ENCODE measurements at places on chromosomes 3 and 15.

- DNase-seq = no peak
Observed at GRCh38 chr15:84911879-84912660, 27.6 kb downstream of the SLC28A1 start.

- no peak for DNase-seq
Observed at GRCh38 chr15:52158084-52158765, 33.0 kb downstream of the GNB5 start.

DNA sequence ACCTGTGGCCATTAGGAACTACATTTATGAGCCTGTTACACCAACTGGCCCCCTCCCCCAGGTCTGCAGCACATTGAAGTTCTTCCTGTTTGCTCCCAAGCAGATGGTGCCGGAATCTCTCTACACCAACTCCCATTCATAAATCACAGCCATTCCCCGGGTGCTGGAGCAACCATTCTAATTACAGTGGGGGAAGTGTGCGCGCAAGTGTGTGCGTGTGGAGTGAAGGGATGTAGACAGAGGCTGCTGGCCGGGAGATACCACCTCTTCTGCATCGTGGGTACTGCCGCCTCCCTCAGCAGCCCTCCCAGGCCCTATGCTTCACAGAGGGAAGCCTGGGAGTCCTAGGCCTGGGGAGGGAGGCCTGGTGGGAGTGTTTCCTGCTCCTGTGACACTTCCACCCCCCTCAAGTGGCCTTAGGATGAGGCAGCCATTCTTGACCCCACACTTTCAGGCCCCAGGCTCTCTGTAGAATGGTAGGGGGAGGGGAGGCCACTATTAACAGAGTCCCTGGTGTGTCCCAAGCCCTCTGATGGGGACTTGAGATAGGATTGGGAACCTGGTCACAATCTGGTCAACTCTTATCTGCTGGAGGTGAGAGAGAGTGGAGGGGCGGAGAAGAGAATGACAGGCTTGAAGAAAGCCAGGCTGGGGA, 69.1 kb downstream of the MAGEF1 start:
- no peak for DNase-seq

- DNase-seq = no peak
Observed at GRCh38 chr3:50633230-50633790, 16.4 kb downstream of the MAPKAPK3 start.

GRCh38 chr15:52021892-52022540, 3.0 kb downstream of the MAPK6 start:
- DNase-seq = no peak

GRCh38 chr3:60290122-60290492, 961.1 kb downstream of the FHIT start:
- DNase-seq = no peak

DNA sequence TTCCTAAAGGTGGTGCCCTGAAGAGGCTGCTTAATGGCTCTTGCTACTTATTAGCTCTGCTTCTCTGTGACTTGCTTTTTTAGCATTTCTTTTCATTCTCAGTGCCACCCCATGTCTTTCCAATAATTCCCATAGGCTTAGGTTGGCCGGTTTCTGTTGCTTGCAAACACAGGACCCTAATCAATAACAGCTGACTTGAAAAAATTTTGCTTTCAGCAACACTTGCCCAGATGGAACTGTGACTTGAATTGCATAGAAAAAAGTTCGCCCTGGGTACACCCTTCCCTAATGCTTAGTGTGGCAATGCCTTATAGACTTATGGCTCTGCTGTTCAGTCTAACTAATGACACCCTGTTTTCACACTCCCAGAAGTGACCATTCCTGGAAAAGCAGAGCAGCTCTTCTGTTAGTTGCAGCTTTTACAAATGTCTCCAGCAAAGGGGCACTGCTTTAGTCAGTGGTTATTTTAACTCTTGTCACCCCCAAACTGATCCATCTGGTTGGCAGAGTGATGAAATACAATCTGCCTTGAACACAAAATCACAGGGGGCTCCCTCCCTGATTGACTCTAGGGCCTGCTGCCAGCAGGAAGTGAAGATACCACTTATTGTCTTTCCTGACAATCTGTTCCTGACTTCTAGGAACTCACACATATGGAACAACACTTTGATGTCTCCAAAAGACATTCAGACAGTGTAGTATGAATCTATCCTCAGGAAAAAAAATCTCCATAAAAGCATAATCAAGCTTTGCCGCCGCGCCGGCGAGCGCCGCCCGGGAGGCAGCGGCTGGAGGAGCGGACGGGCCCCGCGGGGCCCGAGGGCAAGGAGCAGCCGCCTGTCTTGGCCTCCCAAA, 9.7 kb upstream of the SLMAP start:
- no peak for DNase-seq

- DNase-seq = no peak
Observed at GRCh38 chr3:186235554-186235953, 126.5 kb downstream of the DGKG start.

DNA sequence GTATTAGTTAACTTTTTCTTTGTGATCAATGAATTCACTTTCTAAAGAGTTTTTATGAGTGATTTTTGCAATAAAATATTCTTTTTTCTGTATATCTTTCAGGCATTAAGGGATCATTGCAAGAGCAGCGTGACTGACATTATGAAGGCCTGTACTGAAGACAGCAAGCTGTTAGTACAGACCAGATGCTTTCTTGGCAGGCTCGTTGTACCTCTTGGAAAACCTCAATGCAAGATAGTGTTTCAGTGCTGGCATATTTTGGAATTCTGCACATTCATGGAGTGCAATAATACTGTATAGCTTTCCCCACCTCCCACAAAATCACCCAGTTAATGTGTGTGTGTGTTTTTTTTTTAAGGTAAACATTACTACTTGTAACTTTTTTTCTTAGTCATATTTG, 24.4 kb downstream of the SELENOT start:
- no peak for DNase-seq

DNA sequence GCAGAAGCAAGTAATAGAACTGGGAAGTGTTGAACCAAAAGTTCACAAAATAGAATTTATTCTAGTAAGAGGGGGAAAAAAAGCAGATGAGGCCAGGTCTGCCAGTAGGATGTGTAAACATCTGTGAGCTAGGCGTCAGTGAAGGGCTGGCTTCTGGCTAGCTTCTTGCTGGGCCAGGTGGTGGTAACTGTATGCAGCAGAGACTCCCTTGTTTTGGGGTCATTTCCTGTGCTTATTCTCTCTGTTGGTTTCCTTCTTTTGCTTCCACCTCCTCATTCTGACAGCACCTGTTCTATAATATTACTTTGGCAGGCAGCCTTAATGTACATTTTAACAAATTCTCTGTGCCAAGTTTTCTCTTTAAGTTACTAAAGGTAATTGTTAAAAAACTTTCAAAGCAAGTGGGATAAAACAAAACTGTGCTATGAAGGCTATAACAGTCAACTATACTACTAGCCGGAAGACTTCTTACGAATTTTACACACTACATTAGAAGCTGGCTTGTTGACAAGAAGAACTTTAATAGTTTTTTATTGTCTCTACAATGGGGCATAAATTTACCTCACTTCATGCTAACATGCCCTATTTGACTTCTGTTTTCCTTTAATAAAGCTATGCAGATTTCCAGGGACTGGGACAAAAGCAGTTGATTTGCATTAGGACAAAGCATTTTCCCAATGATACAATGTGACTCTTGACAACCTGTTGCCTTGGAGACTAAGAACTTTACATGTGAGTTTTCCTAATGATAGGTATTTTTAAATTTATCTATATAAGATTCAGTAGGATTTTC, 318.8 kb upstream of the NAALADL2 start:
- DNase-seq = no peak

- no peak for DNase-seq
Observed at GRCh38 chr15:26358708-26359107, 414.2 kb downstream of the GABRB3 start.

GRCh38 chr3:115388166-115388565, 235.1 kb upstream of the GAP43 start:
- no peak for DNase-seq

GRCh38 chr3:123387532-123387931, 61.4 kb downstream of the ADCY5 start:
- no peak for DNase-seq

DNA sequence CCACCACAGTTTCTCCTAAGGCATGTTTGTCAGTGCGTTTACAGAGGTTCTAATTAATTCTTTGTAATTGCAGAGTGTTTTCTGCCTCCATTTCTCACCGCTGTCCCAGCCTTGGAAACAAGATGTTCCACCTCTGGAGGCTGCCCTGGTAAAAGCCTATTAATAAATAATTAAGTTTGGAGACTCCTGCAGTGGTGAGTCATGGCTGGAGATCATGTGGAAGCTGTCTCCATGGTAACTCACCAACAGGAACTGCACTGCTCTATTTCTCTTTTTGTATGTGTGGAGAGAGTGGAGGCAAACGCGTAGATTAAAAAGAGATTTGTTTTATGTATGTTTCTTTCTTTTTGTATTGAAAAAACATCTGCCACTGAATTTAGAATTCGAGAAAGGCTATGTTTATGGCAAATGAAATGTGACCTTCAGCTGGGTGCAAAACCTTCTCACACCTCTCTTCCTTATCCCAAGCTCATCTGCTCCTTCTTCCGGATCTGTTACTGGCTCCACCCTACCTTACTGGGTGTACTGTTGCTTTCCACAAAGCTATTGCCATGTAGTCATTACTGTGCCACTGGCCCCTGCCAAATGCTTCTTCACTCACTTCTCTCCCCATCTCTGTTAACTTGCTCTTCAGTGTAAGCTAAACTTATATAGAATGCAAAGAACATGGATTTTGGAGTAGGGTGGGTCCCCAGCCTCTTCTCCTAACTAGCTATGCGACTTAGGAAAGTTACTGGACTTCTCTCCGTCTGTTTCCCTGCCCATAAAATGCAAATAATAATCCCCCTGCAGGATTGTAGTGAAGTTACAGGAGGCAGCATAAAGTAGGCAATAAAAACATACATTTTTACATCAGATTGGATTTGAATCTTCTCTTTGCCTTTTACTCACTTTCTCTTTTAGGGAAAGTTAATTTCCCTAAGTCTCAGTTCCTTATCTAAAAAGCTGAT, 778.5 kb downstream of the NTRK3 start:
- no peak for DNase-seq

DNA sequence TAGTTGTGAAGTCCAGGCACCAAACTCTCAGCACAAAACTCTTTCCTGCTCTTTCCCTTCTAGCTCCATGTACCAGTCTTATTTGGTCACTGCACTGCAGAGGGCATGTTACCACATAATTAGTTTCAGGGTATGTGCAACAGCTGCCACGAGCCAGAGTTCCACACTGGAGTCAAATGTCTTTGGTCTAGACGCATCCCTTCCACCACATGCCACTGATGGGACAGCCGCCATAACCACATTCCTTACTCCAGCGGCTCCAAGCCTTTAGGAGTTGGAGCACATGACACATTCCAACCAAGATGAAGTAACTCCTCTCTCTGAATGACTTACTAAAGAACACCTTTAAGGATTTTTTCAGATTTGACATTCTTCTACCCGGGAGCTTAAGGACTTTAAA, 153.4 kb downstream of the ERC2 start:
- DNase-seq = no peak

GRCh38 chr3:114272271-114272670, 21.6 kb upstream of the TIGIT start:
- DNase-seq = no peak

- DNase-seq = no peak
Observed at GRCh38 chr3:99716463-99716995, 78.1 kb downstream of the COL8A1 start.

- DNase-seq = no peak
Observed at GRCh38 chr3:191357909-191358308, 27.6 kb upstream of the UTS2B start.

GRCh38 chr3:55556619-55557537, 69.8 kb upstream of the WNT5A start:
- no peak for DNase-seq

- DNase-seq = no peak
Observed at GRCh38 chr15:70250208-70251201, 152.8 kb upstream of the TLE3 start.
